Cortex of kidney (tissue), 1 donor: ENCODE measurements at places on chromosomes 1 and 21.

DNA sequence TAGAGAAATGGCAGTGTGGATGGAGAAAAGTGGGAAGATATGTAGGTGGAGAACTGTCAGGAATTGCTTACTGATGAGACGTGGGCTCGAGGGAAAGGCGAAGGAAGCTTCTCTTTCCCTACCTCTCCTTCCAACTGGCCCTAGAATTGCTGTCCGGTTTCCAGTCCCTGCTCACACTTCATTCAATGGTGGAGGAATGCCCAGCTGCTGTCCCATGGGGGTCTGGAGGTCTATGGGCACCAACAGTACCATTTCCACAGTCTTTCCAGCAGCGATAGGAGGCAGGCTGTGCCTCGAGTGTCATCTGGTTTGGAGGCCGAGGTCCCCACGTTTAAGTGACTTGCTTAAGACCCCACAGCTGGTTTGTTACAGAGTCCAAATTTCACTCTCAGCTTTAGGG lies 31.5 kb upstream of the CD1D start:
- DNase-seq = no peak

GRCh38 chr1:154579374-154579773 lies 11.8 kb downstream of the CHRNB2 start:
- no peak for DNase-seq

DNA sequence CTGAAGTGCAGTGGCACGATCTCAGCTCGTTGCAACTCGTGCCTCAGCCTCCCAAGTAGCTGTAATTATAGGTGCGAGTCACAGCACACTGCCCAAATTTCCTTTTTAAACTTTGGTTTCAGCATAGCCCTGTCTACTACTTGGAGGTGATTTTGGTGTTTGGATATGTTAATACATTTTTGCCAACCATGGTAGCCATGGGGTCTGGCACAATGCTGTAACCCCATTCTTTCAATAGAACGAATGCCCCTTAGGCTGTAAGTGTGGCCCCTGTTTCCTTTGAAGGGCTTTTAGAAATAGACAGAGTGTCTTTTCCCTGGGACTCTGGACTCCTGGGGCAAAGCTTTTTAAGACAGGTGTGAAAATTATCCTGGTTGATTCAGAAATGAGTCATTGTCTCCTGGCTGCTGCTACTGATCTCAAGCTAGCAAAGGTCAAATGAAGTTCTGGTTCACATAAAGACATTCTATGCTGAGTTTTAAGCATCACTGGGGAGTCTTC lies 141.1 kb upstream of the RUNX1 start:
- no peak for DNase-seq

DNA sequence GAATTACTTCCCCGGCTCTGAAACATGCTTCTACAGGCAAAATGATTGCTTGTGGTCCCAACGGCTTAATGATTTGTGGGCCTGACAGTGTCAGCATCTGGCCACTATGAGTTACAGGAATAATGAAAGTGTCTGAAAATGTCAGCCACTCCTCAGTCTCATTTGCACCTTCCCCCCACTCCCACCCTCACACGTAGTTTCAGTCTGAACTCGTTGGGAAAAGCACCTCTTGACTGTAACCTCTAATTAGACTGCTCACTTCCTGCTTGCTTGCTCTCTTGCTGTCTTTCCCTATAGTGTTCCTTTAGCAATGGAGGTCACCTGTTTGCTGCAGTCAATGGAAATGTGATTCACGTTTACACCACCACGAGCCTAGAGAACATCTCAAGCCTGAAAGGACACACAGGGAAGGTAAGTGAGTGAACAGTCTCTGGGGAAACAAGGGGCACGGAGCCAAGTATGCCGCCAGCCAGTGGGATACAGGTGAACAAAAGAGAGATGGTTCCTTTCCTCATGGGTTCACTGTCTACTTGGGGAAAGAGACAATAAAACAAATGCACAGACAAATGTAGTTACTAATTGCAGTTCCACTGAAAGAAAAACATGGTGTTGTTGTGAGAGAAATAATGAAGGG lies 27.1 kb downstream of the CFAP57 start:
- DNase-seq = no peak

GRCh38 chr1:67149179-67149770 lies 14.5 kb upstream of the C1orf141 start:
- no peak for DNase-seq

DNA sequence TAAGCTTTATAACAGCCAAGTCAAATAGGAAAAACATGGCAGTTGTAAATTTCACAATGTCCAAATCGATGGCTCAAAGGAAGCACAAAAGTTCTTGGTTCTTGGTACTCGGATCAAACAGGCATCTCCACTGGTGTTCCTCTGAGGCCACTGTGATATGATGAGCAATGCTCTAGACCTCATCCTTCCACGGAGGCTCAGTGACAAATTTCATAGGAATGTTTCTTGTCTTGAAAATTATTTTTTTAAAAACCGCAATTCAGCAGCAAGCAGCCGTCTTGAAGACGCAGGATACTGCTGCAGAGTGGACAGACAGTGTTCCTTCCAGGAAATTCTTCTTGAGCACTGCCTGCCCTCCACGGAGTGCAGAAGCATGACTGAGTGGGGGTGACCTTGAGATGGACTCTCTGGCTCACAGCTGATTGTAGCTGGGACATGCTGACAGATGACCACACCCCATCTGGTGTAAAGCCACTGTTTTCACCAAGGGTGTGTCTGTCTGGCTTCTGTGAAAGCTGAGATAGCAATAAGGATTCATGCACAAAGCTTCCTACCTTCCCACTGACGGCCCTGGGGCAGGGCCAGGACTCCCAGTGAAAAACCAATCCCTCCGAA lies 61.9 kb downstream of the TIAM1 start:
- no peak for DNase-seq

DNA sequence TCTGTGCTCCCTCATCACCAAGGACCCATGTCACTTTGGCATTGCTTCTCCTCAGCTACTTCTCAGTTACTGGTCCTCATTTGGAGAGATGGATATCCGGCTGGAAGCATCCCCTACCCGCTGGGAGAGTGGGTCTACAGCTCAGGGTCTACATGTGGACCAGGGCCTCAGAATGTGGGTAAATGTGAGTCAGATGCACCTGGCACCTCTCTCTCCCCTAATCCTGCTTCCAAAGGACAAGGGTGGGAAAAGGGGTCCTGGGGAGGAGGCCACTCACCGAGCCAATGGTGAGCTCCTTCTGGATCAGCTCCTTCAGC lies 908 bp downstream of the S100A6 start:
- DNase-seq = no peak

- DNase-seq = no peak
Observed at GRCh38 chr1:87935130-87935529, 606.5 kb downstream of the LMO4 start.

GRCh38 chr1:2031546-2032540 lies 12.7 kb downstream of the GABRD start:
- DNase-seq = no peak

- no peak for DNase-seq
Observed at GRCh38 chr1:52162947-52163346, 21.1 kb downstream of the ZFYVE9 start.

DNA sequence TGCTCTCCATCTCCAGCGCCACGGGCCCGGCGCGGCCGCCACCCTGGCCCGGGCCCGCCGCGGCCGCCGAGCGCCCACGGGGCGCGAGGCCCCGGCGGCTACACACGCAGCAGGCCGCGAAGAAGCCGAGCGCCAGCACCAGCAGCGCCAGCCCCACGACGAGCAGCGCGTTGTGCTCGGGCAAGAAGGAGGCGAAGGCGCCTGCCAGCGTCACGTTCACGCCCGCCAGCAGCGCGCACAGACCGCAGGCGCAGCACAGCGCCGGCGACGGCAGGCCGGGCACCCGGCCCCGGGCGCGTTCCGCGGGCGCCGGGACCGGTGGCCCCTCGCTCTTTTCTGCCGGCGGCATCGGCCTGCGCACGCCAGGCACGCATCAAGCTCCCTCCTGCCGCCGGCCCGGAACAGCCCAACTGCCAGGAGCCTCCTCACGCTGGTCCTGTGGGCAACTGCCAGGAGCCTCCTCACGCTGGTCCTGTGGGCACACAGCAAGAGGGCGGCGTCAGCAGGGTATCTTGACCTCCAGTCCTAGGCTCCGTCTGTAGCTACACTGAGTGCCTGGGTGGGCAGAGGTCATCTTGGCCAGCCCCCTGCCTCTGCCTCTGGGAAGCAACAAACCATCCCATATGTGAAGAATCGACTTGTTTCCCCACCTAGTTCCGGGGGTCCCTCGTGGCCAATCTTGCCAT lies 18.1 kb downstream of the KNCN start:
- no peak for DNase-seq

- DNase-seq = no peak
Observed at GRCh38 chr1:94418664-94419655, 771 bp downstream of the ABCD3 start.

- no peak for DNase-seq
Observed at GRCh38 chr1:211566431-211567025, 12.4 kb downstream of the SLC30A1 start.

GRCh38 chr1:24551290-24551959 lies 4.5 kb upstream of the NCMAP start:
- no peak for DNase-seq

GRCh38 chr21:20661745-20662422 lies 336.3 kb upstream of the NCAM2 start:
- DNase-seq = no peak

GRCh38 chr1:220227393-220227792 lies 44.9 kb downstream of the RAB3GAP2 start:
- DNase-seq = no peak

DNA sequence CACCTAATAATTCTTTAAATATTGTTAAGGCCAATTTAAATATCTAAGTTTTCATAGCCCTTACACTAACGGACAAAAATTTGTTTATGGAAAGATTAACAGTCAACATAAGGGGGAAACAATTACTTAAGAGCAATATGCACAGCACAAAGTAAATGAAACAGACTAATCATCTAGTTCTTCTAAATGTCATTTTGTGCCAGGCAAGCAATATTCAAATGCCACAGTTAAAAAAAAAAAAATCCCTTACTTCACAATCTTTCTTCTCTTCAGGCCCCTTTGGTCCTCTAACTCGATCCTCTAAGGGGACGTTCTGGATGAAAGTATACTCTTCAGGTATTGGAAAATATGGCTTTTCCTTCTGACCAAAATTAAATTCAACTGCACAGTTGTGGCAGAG lies 6.6 kb downstream of the HNRNPU start:
- no peak for DNase-seq

DNA sequence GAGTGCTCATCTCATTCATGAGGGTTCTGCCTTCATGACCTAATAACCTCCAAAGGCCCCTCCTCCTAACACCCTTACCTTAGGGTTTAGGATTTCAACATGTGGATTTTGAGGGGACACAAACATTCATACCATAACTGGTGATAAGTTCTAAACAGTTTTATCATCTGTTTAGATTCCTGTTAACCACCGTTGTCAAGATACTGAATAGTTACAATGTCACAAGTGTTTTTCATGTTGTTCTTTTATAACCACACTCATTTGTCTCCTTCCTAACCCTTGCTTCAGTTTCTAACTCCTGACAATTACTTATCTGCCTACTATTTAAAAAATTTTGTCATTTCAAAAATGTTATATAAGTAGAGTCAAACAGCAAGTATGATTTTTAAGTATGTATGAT lies 86.0 kb downstream of the NCAM2 start:
- no peak for DNase-seq

DNA sequence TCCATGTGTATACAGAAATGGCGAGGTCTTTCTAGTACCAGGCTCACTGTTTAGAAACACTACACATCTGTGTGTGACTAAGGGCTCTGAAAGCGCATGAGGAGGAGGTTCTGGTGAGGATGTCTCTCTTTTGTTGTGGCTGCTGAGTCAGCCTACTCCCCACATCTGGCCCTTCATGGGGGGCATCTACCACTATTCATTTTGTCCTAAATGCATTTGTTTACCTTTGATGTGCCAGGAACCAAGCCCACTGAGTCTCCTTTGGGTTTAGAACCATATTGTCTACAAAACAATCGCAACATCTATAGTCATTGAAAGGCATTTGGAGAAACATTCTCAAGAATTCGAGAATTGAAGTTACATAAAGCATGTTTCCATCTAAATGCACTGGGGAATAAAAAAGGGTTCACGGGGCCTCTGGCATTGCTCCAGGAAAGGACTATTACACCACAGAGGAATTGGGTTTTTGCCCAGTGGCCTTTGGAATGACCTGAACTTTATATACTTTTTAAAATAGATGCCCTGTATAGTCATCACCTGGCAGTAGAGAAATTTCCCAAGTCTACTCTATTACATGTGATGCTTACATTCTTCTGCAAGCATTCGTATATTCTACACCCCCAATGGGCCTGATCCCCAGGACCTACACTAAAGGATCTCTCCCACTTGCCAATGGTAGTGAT lies 35.1 kb upstream of the ADORA3 start:
- DNase-seq = no peak

GRCh38 chr1:158153179-158153578 lies 27.5 kb upstream of the CD1D start:
- DNase-seq = no peak

GRCh38 chr1:164630626-164631396 lies 71.8 kb downstream of the PBX1 start:
- no peak for DNase-seq

- no peak for DNase-seq
Observed at GRCh38 chr1:57127976-57128375, 162.2 kb upstream of the C8B start.

DNA sequence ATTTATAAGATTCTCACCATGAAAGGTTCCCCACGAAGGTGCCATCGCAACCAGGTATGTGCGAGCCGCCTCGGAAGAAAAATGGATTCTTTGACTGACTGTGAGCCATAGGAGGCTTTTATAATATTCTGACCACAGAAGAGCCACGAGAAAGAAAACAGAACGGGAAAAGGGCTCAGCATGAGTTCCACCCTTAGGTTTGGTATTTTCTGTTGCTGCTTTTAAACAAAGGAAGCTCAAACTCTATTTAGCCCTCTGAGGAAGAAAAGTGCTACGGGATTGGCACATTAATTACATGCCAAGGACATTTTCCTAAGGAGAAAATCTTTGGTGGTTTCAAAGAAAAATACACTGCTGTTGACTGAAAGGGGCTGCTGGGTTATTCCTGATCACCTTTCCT lies 39.3 kb downstream of the MIS18A start:
- DNase-seq = no peak

DNA sequence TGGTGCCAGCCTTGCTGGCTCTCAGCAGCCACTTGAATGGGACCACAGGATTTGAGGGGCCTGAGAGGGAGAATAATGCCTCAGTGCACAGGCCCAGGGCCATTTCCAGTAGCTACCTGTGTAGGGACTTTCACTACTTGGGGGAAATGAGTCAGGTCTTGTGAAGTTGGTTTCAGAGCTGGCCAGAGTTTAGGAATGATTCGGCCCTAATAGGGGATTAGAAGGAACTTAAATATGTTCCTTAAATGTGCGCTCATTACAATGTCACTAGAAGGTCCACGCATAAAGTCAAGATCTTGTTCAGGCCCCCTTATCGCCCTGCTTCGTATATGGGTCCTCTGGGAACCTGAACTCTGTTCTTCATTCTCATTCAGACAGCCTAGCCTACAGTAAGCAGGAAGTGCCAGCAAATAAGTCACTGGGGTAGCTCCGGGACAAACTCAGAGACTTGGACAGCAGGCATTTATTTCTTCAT lies 5.6 kb upstream of the AKR1A1 start:
- DNase-seq = no peak
